H4 (cell line): ENCODE measurements at places on chromosomes 2 and 18.

- DNase-seq = no peak
Observed at GRCh38 chr2:113351375-113352355, 72.9 kb upstream of the PAX8 start.

- peak; percentile 10 for DNase-seq
Observed at GRCh38 chr2:158644139-158644538, 151.0 kb upstream of the DAPL1 start.

DNA sequence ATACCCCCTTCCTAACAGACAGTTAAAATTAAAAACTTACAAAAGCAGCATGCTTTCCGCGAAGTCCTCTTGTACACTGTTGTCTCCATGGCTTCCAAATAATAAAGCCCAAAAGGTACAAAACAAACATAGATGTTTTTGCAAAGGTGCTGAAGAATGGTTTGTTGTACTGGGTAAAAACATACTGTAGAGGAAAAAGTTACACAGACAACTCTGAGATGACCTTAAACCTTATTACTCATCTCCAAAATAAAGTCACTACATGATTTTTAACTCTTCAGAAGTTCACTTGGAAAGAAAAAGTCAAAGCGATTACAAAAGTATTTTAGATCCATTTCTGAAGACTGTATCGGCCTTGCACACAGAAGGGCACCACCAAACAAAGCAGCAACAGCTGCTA is 6.1 kb downstream of the SLC35F5 start:
- no peak for DNase-seq

- DNase-seq = no peak
Observed at GRCh38 chr2:70482401-70482800, 71.2 kb downstream of the TGFA start.

DNA sequence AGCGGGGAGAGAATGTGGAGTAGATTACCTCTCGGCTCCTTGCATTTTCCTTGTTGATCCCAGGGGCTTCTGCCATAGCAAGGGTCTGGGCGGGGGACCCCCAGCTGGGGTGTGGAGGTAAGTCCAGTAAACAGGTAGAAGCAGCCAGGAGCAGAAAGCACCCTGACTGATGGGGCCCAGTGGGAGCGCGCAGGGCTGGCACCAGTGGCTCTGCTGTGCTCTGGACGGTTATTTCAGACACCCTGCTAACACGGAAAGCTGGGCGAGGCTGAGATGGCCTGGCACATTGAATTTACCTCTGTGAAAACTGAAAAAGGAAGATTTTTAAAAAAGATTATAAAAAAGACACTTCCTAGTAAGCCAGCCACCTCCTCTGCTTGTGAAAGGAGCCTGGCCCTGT is 109.6 kb upstream of the STPG4 start:
- no peak for DNase-seq

GRCh38 chr2:24855726-24856125 is 62.5 kb downstream of the CENPO start:
- DNase-seq = no peak

DNA sequence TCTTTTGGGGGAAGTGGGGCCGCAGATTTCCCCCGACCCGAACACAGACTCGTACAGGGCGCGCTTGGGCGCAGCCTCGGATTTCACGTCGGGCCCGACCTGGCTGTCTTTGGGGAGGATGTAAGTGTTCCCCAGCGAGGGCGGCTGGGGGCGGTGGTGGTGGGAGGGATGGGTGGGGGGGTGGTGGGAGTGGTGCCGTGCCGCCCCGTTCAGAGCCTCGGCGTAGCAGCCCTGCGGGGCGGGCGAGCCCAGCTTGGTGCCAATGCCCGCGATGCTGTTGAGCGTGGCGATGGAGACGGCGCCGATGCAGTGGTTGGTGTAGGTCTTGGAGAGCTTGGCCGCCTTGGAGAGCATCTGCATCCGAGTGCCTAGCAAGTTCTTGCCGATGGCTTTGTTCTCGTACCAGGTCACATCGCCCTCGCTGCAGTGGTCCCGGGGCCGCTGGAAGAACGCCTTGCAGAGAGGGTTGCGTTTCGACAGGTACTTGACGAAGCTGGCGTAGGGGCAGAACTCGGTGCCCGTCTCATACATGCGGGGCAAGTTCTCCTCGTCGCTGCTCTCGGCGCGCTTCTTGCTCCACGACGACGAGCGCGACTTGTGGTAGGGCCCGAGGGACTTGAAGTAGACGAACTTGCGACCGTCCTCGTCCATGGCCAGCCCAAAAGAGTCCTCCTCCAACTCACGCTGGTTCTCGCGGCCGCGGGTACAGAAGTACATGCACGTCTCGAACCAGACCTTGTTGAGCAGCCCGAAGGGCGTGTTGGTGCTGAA is 1.3 kb downstream of the KCTD1 start:
- no peak for DNase-seq

DNA sequence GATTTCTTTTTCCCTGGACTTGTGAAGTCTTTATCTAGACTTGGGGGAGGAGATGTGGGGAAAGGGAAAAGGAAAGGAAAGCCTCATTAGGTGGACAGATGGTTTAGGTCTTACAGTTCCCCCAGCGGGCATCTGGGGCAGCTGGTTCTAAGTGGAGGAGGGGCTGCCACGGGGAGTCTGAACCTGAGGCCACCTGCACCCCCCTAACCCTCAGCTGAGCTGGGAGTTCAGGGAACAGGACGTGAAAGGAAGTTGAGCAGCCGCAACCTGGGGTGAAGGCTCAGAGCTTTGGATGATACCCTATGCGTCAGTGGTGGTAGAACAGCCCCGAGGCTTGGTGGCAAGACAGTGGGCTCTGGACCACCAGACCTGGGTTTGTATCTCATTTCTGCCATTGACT is 26.8 kb downstream of the ITM2C start:
- DNase-seq = no peak

DNA sequence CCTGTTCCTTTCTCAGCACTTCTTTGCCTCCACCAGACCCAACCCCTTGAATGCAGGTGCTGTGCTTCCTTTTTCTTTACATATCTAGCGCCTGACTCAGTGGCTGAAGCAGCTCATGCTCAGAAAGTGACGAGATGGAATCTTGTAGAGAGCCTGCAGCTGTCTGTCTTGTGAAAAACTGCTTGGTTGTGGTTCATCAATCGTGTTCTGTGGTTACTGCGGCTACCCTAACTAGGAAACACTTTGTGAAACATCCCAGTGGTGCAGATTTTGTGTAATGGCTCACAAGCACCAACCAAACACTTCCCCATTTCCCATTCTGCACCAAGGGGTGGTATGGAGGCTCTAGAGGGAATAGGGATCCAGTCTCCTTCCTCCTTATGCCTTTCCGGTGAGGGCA is 307.2 kb upstream of the MMADHC start:
- no peak for DNase-seq

DNA sequence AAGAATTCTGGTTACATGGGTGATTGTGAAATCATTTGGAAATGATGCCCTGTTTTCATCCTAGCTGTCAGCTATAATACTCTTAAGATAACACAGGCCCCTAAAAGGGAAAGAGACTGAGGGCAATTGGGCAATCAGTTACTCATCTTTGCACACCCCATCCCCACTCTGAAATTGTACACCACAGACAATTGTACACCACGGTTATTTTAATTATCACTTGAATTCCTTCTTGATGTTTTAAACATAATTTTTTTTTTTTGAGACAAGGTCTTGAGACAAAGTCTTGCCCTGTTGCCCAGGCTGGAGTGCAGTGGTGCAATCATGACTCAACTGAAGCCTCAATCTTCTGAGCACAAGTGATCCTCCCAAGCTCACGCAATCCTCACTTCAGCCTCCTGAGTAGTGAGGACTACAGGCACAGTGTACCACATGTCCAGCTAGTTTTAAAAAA is 862.4 kb upstream of the ACVR2A start:
- peak; percentile 82 for DNase-seq

- no peak for DNase-seq
Observed at GRCh38 chr2:169298007-169298406, 64.3 kb downstream of the LRP2 start.
